Astrocyte (in vitro differentiated cells and primary cell): ENCODE measurements at places on chromosomes 7 and 10. TPM values are rescaled to one million over a fixed set of nuclear protein-coding genes. Genes with fewer than 3 reads are reported as not detected.
A peak's percentile ranks its signal among the peaks of the same experiment; 100 is the strongest.

Gene SPDYE11
- not detected in 2 replicates for total RNA-seq

Gene SEPTIN7
- 330 and 339 TPM in 2 replicates for total RNA-seq

Gene SCIN
- total RNA-seq: 0.27 TPM in 1 of 2 replicates, not detected in the other

Gene FAM20C
- 10.0 and 10.6 TPM in 2 replicates for total RNA-seq

Gene SORBS1
- total RNA-seq: 5.1 and 6.0 TPM in 2 replicates

GRCh38 chr7:134176037-134176350 is 48.9 kb downstream of the LRGUK start:
- no peak for DNase-seq

DNA sequence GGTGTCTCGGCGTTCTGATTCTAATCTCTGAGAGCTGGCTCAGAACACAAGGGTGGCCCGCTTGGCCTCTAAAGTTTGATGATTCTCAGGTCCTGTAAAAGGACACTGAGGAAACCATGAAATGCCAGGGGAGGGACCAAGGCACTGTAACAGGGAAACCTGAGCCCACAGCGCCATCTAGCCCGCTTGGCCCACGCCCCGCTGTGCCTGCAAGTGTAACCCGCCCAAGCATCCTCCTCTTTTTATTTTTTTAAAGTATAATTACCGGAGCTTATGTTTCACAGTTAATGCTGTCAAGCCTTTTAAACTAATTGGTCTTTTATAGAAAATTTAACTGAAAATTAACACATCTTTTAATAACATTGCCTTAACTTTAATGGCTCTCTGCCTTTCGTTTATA is 734.7 kb downstream of the KCNMA1 start:
- DNase-seq: no peak

DNA sequence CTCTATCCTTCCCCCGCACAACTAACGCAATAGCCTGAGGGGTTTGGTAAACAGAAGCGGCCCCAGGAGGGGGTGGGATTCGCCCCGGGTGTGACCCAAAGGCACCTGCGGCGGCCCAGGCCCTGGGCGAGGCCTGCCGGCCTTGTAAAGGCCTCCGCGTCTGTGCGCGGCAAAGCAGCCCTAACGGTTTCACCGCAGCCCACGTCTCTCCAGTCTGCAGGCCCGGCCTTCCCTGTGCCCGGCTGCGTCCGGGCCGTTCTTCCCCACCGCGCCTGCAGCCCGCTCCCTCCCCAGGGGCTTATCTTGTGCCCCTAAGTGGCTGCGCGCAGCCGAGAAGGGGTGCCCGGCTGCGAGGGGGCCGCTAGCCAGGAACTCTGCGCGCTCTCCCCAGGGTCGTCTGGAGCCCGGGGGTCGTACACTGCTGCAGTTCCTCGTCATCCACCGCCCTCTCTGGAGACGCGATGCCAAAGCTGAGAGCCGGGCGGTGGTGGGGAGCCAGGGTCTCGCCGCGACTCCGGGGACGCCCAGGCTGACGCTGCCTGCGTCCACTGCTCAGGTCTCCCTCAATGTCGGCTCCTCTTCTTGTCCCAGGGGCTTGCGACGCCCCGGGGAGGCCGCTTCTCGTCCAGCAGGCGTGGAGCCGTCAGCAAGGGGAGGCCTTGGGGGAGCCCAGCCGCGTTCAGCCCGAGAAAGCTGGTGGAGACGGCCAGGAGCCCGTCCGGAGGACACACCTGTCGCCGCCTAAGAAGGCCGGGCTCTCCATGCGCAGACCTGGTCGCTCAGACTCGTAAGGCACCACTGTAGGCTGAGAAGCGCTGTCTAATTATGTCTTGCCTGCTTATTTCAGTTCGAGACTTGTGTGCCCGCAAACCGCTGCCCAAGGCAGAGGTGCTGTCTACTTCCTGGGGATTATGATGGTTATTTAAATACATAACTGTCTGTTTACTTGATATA is 132.3 kb downstream of the SPAG6 start:
- DNase-seq: no peak

GRCh38 chr7:22569586-22570321 is 69.8 kb upstream of the STEAP1B start:
- peak; percentile 85 for DNase-seq

- DNase-seq: peak; percentile 42
Measured at GRCh38 chr7:27952456-27953285, 212.7 kb downstream of the TAX1BP1 start.

DNA sequence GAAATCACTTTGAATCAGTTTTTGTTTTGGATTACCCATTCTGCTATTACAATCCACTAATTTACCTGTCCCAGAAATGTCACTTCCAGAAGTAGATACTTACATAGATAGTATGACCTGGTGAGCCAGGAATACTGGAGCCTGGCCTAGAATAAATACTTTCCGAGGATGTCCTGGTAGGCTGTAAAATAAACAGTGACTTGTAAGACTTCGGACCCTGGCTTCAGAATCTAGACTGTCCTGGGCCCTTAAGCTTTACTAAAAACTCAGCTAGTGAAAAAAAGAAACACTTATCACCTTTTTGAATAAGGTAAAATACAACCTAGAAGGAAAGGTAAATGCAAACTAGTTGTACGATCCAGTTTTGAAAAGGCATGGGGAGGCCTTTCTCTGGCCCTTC is 69.5 kb upstream of the AFAP1L2 start:
- DNase-seq: no peak
